ENCODE measurements at places on chromosomes 1 and 21.

DNA sequence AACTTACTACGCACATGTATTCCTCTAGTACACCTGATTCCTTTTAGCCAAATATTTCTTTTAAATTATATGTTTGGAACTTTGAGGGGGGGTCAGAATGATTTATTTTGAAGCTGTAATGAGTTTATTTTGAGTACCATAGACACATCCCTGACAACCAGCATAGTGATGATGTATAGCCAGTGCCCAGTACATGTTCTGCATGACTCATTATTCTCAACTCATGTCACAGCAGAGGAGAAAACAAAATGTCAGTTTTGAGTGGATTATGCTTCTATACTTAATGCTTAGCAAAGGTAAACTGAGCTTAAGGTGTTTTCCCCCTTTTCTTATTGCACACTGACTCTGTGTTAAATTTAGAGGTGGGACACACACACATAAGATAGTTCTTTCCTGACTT, 22.4 kb upstream of the LEPR start:
- DNase-seq = no peak

DNA sequence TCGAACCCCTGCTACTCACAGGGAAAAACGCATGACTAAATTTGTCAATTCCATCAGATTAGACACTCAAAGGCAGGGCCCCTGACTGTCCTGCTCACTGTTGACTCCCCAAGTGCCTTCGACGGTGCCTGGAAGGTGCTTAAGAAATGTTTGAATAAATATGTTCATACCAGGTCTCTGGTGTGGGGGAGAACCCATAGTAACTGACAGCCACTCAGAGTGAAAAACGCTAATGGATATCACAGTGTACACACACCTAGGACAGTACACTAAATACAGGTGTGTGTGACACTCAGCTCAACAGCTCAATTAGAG, 39.7 kb upstream of the WASF2 start:
- no peak for DNase-seq

GRCh38 chr1:216057063-216057462, 366.2 kb downstream of the USH2A start:
- DNase-seq = no peak

GRCh38 chr1:244369256-244370057, 82.3 kb downstream of the ADSS2 start:
- no peak for DNase-seq

DNA sequence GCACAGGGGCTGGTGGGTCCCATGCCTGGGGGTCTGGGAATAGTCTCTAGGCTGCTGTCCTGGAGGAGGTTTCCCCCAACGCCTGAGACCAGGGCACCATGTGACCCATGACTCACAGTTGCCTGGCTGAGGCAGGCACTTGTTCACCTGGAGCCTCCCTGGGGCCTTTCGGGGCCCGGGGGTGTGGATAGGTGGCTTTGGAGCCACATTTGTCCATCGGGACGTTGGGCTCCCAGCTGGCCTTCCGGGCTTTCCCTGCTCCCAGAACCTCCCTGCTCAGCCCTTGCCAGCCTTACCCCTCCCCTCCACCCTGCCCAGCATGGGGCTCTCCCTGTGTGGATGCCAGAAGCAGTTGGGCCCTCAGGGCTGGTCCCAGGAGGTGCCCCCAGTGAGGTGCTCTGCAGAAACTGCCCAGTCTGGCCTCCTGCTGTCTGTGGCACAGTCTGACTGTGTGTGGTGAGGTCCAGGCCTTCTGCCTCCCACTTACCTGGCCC, 14.2 kb downstream of the COL6A1 start:
- DNase-seq = no peak

DNA sequence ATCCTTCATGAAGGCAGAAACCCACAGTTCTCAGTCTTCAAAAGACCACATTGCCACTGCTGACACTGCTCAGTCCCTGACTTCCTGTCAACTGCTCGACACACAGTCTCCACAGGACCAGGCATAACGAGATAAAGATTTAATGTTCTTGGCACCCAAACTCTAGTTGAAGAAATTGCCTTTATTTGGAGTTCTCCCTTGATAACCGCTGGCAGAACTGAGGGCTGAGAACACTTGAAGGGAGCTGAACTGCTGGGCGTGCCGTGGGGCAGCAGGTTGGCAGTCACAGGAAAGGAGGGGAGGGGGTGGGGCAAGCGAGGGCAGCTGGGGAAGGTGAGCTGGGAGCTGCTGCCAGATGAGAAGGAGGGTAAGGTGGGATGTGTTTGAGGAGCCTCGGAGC, 15.9 kb downstream of the HENMT1 start:
- DNase-seq = no peak

DNA sequence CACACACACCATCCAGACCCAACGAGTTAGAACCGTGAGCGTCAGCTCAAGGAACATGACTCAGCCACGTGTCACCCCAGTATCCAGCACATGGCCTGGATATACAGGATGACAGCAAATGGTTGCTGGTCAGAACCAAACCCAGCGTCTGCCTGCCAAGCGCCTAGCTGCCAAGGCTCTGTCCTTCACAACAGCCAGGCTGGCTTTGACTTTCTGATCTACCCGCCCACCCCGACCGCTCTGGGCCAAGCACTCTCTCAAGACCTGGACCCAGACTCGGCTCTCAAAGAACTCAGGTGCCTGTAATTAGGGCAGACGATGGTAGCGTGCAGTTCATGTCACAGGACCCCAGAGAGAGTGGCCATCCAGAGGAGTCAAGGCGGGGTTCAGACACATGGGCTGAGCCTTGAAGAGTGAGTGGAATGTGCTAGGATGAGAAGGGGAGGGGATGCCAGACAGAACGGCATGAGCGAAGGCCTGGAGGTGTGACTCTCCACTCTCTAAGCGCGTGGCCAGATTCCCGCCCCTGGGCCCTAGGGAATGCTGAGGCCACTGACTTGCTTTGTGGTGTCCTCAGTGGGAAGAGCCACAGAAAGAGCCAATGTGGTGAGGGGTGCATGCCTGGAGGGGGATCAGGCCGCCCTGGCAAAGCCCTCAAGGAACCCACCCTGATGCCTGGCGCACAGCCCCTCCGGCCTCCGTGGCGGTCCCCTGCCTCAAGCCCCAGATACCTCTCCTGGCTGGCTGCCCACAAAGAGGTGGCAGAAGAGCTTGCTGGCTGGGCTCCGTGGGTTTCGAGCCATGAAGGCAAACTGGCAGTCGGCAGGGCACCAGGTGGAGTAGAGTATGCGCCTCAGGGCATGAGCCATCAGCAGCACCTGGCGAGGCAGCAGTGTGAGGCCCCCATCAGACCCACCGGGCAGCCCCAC, 7.0 kb downstream of the SH2D5 start:
- DNase-seq = no peak

GRCh38 chr1:16109571-16109970, 36.1 kb upstream of the FAM131C start:
- DNase-seq = no peak

GRCh38 chr1:228743405-228743804, 8.1 kb downstream of the RHOU start:
- no peak for DNase-seq

DNA sequence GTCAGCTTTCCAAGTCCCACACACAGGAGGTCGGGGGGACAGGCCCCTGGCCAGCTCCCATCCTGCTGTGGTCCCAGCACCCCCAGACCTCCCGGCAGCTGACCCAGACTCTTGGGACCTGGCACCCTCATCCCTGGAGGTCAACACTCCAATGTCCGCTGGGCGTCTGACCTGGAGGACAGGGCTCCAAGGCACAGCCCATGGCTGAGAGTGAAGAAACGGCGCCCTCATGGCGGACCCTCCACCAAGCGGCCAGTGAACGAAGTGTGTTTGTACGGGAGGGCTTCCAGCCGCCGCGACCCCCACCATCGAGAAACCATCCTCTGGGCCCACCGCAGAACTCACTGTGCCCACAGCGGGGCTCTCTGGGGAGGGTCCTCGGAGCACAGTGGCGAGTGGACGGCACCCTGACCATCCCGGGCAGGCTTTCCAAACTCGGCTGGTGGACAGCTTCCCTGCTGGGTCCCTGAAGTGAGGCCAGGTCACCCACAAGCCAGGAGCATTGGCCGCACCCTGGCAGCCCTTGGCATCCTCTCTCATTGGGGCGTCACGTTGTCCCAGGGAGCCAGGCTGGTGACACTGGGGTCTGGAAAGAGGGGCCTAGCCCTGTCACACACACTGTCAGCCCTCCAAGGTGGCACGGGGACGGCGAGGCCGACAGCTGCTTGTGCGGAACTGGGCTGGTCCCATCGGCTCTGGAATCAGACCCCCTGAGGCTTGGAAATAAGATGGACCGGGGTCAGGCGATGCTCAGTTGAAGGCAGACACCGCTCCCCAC, 47.8 kb upstream of the COL6A2 start:
- DNase-seq = no peak

GRCh38 chr1:209601809-209602657, 18.5 kb downstream of the CAMK1G start:
- DNase-seq = peak; percentile 20

DNA sequence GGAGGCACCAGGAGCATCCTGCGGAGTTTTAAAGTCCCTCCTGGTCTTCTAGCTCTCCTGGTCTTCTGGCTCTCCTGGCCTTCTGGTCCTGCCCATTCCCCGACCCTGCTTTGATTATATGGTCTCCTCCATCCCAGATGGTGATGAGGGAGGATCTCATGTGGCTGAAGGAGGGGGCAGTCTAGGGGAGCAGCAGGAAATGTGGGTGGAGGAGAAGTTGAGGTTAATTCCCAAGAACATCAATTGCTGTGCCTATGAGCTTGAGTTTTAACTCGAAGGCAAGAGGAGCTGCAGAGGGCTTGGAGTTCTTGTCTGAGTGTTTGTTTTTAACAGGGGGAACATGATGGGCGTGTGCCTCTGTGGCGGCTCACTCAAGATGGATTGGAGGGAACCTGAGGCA, 408.8 kb downstream of the MATN1 start:
- DNase-seq = no peak

- no peak for DNase-seq
These were observed 83.4 kb upstream of the PLPPR4 start for GRCh38 chr1:99180915-99181314.

DNA sequence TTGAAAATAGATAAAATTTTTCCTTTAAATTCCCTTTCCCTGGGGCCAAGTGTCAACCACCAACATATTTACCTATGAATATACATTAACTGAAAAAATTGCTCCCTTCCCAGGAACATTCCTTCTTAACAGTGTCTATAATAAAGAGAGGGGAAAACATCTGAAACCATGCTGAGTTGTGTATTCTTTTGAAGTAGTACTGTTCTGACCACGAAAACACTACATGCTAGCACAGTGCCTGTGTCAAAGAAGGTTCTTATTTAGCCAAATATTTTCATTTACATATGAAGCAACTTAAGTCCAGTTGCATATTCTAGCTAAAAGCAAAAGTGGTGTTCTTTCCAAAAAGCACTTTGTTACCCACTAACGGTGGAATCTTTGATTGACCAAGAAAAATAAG, 311.2 kb downstream of the VAV3 start:
- no peak for DNase-seq

DNA sequence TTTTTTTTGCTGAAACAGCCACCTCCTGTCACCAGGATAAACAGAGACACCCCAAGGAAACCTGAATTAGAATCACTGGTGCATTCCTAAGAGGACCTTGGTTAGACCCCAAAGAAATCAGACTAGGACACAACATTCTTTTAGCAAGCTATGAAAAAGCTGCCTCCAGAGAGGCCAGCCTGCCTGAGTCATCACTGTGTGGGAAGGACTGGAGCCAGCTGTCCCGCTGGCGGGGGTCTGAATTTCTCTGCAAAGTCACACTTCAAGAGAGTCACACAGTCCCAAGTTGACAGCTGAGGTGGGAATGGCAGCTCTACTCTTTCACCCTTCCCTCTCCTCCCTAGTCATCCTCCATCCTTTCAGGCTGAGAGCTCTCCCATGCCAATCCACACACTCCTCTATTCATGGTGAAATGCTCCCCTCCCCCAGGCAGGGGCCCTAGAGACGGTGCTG, 405.0 kb upstream of the POU3F1 start:
- DNase-seq = no peak

DNA sequence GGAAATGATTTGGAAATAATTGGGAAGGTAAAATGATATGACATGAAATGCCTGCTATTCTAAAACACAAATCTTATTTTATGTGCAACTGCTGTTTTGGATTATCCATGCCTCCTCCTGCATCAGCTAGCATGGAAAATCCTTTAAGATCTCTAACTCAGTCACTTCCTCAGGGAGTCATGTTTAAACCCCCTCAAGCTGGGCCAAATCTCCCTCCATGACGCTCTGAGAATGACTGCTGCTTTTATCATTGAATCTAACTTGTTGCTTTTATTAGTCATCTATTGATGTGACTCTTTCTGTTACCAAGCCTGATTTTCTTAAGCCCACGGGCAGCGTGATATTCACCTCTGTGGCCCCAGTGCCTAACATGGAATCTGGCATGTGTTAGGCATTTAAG, 324.8 kb downstream of the DISC1 start:
- no peak for DNase-seq

- DNase-seq = no peak
These were observed 3.4 kb downstream of the SLC26A9 start for GRCh38 chr1:205939690-205940330.

DNA sequence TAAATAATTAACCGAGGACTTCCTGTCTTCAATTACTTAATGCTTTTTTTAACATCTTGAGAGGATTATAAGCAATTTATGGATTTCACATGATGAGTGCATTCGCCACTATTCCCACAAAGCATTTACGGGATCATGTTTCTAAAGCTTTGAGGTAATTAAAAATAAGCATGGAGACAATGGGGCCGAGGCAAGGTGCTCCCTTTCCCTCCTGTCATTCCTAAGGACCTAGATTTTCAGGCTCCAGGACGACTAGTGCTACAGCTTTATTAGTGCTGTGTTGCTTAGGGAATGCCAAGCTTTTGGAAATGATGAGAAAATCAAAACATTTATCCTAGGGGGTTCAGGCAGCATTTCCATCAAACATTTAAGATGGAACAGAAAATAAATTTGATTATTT, 209.2 kb downstream of the KCTD3 start:
- DNase-seq = no peak

- DNase-seq = no peak
These were observed 53.0 kb downstream of the NFASC start for GRCh38 chr1:204923626-204924012.

GRCh38 chr21:42093186-42093585, 22.1 kb downstream of the UMODL1 start:
- no peak for DNase-seq

DNA sequence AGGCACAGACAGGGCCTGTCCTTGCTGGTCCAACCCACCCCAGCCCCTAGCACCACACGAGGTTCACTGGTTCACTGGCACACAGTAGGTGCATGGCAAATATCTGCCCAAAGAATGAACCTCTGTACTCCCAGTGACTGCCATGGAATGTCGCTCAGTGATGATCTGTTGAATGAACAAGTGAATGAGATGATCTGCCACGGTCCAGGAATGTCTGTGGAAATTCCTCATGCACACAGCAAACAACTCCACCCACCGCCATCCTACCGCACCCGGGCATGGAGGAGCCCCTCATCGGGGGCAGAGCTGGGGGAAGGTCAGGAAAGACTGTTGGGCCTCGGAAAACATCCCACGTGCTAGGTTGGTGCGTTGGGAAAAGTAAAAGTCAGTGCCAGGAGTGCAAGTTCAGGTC, 1.7 kb downstream of the HSPG2 start:
- no peak for DNase-seq

DNA sequence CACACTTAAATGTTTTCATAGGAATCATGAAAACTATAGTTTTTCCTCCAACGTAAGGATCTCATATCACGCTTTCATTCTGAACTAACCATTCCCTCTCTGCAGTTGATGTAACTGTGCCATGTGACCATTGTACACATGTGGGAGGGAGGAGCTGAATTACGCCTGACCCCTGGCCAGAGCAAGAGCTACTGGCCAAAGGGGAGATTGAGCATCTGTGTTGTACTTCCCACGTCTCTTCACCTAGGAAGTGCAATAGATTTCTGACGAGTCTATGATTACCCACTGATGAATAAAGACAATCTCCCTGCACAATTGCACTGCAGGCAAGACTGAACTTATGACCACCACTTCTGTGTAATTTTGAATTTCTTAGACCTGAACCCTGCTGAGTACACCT, 24.0 kb downstream of the PTPRC start:
- no peak for DNase-seq

Data from stimulated activated CD4-positive, alpha-beta T cell treated with anti-CD3 and anti-CD28 coated beads, Interleukin-15, amount 100 ng/mL, for 48 hours (primary cell).